ENCODE measurements at places on chromosomes 13 and 19.

- DNase-seq = no peak
These were observed 114.2 kb upstream of the CLDN10 start for GRCh38 chr13:95438297-95438696.

DNA sequence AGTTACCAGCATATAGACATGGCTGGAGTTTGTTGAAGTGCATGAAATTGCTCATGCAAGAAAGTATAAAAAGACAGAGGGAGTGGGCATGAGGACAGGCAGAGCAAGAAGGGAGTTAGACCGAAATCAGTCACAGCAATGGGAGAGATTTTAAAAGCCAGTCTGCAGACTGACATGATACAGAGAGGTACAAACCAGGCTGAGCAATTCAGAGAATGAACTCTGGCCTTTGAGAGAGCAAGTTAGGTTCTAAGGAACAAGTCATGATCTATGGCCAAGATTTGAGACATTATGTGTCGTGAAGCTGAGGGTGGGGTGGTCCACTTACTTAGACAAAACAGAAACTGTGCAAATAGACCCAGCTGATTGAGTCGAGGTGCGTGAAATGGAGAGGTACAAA, 93.4 kb upstream of the TSC22D1 start:
- no peak for DNase-seq

- DNase-seq = no peak
These were observed 100.5 kb downstream of the KCNRG start for GRCh38 chr13:50115695-50116094.

GRCh38 chr13:50762969-50763567, 80.4 kb downstream of the DLEU7 start:
- DNase-seq = no peak

GRCh38 chr13:97139691-97140090, 82.4 kb upstream of the MBNL2 start:
- no peak for DNase-seq

- no peak for DNase-seq
These were observed 379.9 kb downstream of the LIG4 start for GRCh38 chr13:107835339-107836018.

- DNase-seq = no peak
These were observed 25.1 kb upstream of the SLITRK1 start for GRCh38 chr13:83907196-83907989.

GRCh38 chr13:35860661-35861060, 270.5 kb downstream of the DCLK1 start:
- DNase-seq = no peak

DNA sequence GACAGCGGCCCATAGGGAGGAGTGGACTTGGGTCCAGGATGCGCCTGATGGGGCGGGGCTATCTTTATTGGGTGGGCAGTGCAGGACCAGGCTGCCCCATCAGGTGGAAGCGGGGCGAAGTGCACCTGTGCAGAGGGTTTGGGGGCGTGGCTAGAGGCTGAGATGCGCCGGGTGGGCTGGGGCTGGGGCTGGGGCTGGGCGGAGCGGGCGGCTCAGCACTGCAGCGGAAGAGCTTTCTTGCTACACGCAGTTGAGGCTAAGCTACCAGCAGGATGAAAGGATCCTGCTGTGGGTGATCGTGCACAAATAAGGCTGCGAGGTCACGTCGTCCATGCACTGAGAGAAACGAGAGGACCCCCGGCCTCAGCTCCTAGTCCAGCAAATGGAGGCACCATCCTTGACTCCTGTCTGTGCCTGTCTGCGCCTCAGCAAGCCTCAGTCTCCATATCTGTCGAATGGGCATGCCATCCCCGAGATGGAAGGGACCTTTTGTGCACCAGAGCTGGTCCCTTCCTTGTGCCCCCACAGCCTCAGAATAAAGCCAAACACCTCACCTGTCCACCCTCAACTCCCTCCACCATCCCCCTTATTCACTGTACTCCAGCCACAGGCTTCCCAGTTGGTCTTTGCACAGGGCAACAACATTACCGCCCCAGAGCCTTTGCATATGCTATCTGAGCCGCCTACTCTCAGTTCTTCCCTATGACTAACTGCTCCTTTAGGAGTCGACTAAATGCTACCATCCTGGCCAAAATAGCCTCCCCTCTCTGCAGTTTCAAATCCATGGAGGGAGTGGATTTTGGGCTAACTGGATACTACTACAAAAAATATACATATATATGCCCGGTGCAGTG, 21.0 kb upstream of the HOMER3 start:
- DNase-seq = no peak

- no peak for DNase-seq
These were observed 807 bp downstream of the MISP3 start for GRCh38 chr19:14073261-14073924.

- DNase-seq = no peak
These were observed 335.5 kb downstream of the TBC1D4 start for GRCh38 chr13:75146436-75146835.

DNA sequence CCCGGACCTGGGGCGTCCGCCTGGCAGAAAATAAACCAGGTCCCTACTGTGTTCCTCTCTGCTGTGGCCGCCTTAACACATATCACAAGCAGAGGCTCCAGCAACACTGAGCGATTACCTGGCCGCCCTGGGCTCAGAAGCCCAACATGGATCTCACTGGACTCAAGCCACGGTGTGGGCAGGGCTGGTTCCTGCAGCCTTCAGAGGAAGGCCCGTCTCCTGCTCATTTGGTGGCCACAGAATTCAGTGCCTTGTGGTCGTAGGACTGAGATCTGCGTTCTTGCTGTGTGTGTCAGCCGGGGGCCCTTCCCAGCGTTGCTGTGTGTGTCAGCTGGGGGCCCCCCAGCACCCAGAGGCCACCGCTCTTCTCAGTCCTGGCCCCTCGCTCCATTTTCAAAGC, 30.2 kb downstream of the C2CD4C start:
- no peak for DNase-seq

DNA sequence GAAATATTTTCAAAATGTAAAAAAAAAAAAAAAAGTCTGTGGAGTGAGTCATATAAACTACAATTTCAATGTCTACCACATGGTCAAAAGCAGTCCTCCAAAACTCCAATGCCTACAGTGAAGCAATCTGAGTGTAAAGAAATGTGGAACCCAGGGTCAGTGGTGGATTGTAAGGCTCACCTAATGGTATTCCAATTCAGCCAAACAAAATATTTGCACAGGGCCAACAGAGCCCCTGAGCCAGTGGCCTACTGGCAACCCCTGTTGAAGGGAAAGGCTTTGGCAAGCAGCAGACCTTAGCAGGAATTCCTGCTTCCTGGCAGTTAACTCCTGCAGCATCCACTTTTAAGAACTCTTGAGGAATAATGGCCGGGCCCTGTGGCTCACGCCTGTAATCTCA, 3.4 kb downstream of the DNMT1 start:
- DNase-seq = no peak

DNA sequence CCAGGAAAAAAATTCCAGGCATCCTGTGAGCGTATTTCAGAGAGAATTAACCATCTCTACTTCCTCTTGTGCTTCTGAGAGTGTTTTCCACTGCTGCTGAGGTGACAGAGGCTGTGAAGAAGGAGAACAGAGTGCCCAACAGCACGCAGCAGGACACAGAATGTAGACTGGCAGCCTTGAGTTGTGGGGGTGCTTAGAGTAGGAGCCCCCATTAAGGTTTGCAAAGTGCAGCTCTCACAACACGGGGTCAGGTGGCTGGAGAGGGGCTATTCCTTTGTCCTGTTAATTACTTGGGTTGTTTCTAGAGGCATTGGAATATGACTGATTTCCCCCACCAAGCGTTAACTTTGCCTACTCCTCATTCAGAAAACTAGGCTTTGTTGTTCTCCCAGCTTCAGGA, 370.6 kb downstream of the TSHZ3 start:
- no peak for DNase-seq

GRCh38 chr13:110423689-110424302, 116.7 kb downstream of the COL4A2 start:
- DNase-seq = no peak

- DNase-seq = no peak
These were observed 671.5 kb upstream of the PCDH20 start for GRCh38 chr13:62087124-62087523.

DNA sequence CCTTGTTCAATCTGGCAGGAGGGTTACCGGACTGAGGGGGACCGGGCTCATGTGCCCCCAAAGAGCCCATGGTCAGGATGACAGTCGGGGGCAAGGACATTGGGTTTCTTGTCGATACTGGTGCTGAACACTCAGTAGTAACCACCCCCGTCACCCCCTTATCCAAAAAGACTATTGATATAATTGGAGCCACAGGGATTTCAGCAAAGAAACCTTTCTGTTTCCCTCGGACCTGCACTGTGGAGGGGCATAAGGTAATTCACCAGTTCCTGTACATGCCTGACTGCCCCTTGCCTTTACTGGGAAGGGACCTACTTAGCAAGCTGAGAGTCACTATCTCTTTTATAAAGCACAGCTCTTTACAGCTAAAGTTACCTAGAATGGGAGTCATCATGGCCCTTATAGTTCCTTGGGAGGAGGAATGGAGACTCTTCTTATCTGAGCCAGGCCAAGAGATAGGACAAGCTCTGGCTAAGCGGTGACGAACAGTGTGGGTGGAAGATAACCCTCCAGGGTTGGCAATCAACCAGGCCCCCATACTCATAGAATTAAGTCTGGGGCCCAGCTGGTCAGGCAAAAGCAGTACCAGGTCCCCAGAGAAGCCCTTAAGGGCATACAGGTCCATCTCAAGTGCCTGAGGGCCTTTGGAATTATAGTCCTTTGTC, 603.7 kb downstream of the UQCRFS1 start:
- DNase-seq = no peak

- no peak for DNase-seq
These were observed 55.0 kb downstream of the LRCH1 start for GRCh38 chr13:46607768-46608564.

DNA sequence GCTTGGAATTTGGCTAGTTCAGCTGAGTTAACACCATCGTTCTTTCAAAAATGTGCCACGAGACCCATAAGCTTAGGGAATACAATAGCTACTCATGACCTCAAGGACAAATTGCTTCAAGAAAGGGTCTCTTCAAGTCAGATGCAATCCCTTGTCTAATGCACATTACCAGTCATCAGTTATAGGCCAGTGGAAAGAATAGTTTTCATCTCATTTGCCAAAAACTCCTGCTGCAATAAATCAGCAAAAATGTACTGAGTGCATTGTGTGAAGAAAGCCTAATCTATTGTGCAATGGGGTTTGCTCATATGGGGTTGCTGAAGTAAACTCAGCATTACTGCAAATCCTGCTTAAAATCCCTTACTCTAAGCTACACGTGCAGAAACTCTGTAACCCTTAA, 208.3 kb upstream of the NBEA start:
- DNase-seq = no peak

- DNase-seq = no peak
These were observed 29.9 kb upstream of the MUC16 start for GRCh38 chr19:9040131-9040530.

DNA sequence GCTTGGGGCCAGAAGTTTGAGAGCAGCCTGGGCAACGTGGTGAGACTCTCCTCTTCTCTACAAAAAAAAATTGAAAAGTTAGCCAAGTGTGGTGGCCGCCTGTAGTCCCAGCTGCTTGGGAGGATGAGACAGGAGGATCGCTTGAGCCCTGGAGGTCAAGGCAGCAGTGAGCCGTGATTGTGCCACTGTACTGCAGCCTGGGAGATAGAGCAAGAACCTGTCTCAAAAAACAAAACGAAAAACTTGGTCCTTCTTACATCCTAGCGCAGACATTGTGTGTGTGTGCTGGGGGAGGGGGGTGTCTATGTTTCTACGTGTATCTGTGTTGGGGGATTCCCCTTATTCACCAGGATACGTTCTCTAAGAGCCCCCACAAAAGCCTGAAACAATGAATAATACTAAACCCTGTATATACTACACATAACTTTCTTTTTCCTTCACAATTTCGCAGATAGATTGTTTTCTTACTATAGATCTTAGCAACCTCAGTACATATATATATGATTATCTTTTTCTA, 7.9 kb downstream of the AXL start:
- no peak for DNase-seq

DNA sequence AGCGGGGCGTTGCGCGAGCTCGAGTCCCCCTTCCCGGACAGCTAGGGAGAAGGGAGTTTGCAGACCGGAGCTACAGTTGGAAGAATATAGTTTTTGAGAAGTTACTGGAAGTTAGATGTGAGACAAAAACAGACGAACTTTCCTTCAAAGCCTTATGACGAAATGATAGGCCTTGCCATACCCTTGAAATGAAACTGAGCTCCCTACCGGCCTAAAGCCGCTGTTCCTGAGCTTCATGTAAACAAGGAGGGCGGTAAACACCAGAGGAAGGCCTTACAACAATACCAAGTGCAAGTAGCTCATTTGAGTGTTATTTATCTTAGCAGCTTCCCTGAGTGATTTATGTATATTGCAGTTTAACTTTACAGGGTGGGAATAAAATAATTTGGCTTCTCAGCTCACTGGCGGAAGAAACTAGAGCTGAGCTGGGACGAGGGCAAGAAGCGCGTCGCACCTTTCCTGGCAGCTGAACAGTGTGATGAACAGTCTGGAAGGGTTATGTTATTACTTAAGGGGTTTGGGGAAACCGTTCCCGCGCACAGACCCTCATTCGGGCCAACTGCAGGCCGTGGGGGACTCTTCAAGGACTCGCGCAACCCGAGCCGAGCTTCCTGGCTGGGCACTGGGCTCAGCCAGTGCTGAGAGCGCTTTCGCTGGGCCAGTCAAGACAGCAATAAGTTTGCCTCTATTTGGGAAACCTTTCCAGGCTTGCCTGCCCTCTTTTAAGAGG, 111.2 kb downstream of the KCNRG start:
- no peak for DNase-seq

GRCh38 chr13:59885076-59885475, 278.7 kb downstream of the DIAPH3 start:
- no peak for DNase-seq

- DNase-seq = no peak
These were observed 412 bp downstream of the ZNF528 start for GRCh38 chr19:52398081-52398441.

DNA sequence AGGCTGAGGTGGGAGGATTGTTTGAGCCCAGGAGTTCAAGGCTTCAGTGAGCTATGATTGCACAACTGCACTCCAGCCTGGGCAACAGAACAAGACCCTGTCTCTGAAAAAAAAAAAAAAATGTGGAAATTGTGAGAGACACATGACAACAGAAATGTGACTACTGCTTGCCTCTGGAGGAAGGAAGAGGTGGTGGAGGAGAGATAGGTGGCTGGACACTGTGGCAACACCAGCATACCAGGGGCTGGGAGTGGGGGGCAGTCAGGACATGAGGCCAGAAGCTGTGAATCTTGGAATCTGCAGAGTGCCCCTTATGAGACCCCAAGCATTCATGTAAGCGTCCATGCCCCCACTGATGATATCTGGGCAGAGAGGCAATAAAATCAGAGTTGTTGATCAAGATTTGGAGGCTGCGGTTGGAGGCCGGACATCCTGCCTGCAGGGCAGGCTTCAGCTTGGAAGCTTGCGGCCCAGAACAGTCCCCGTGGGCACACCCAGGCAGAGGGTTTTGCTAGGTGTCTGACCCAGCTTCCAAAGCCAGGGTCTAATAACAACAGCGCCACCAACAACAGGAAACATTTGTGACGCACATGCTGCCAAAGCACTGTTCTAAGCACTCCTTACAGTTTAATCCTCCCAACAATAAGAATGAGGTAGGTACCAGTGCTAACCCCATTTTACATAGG, 16.9 kb downstream of the FAM187B start:
- DNase-seq = peak; percentile 68
